CD4-positive, CD25-positive, alpha-beta regulatory T cell (primary cell): ENCODE measurements at places on chromosomes 5 and 9.
A peak's percentile ranks its signal among the peaks of the same experiment; 100 is the strongest.

DNA sequence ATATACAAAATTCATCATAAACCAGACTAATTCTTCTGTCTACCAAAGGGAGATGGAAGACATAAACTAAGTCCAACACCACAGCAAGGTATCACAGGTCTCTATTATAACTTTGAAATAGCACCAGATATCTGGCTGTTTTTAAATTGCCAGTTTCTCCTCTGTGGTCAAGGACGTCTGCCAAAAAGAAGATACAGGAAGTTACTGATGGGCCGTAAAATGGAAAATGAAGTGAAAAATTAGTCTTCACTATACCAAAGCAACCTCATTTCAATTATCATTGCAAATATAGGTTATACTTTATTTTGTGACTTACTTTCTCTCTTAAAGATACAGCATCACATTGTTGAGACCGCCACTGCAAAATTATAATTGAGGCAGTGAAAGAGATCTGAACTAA, 225.5 kb downstream of the NDUFS4 start:
- DNase-seq: no peak

DNA sequence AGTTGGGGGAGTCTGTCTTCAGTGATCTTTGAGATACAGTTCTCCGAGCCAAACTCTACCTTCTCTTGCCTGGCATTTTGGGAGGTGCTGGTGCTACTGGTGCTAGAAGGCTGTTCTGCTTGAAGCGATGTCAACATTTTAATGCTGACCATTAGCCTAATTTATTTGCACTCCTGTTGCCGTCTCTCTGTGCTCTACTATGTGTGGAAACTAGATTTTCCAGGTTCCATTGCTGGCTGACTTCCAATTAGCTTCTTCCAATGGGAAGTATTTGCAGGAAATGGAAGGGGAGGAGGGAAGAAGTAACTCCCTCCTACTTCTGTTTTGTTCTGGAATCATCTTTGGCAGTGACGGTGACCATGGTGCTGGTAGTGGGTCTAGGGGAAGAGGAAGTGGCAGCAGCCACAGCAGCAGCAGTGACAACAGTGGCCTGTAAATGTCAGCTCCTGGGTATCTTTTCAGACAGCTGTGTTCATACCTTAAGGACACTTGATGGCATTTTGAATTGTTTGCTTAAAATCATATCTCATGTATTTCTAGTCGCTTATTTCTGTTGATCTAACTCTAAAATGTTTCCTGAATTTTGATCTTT, 7.9 kb downstream of the TXNDC8 start:
- no peak for DNase-seq

- DNase-seq: no peak
Observed at GRCh38 chr9:97389249-97389648, 22.6 kb upstream of the TDRD7 start.

DNA sequence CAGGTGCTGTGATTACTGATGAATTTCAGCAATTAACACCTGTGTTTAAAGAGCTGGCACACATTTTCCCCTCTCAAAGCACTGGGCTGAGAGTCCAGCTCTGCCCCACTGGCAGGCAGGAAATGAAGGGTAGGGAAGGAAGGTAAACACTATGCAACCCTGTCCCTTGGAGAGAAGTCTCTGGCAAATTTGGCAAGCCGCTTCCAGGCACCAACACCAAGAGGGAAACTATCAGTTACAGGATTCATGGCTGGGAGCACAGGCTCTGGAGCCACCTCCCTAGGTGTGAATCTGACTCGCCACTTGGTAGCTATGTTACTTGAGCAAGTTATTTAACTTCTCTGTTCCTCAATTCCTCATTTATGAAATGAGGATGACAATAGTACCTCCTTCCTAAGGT, 3.3 kb downstream of the ANKS6 start:
- no peak for DNase-seq

DNA sequence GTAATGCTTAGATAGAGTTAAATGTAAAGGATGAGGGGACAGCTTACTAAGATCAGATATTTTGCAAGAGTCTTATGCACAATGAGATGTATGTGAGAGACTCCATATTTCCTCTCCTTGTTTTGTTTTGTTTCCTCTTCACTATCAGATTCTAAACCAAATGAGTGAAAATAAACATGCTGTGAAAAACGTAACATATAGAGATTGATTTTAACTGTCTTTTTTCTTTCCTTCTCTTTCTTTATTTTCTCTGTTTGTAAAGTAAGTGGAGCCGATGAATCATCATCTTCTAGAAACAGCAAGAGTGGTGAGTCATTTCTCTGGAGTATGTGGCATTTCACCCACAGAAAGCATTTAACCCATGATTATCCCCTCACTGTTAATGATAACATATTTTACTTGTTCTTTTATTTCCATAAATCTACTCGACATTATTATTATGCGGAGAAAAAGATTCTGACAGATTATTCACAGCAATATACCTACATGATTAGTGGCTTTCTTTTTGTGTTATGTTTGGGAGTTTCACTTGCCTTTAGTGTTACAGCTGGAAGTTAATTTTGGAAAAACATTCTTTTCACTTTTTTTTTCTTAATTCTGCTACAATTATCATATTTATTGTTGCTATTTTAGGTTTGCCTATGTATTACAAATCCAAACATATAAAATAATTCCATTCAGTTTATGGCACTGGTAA, 2.1 kb upstream of the ANXA1 start:
- peak; percentile 48 for DNase-seq

- no peak for DNase-seq
Observed at GRCh38 chr5:106321242-106321641, 1349.5 kb downstream of the EFNA5 start.

DNA sequence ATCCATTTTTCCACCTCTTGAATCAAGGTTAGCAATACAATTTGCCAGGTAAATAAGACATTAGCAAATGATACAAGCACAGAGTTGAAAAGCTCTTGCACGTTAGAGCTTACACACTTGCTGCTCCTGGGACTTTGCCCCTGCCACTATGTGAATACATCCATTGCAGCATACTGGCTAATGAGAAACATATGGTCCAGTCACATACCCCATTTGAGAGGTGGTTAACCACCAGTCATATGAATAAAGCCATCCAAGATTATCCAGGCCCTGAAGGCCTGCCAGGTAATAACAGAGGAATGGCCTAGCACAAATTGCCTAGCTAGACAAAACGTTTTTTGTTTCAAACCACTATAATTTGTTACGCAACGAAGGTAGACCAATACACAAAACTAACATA, 45.8 kb upstream of the FTMT start:
- no peak for DNase-seq

- DNase-seq: no peak
Observed at GRCh38 chr9:2024888-2025782, 10.0 kb downstream of the SMARCA2 start.

GRCh38 chr5:176697267-176697933, 50.1 kb downstream of the TSPAN17 start:
- DNase-seq: no peak

DNA sequence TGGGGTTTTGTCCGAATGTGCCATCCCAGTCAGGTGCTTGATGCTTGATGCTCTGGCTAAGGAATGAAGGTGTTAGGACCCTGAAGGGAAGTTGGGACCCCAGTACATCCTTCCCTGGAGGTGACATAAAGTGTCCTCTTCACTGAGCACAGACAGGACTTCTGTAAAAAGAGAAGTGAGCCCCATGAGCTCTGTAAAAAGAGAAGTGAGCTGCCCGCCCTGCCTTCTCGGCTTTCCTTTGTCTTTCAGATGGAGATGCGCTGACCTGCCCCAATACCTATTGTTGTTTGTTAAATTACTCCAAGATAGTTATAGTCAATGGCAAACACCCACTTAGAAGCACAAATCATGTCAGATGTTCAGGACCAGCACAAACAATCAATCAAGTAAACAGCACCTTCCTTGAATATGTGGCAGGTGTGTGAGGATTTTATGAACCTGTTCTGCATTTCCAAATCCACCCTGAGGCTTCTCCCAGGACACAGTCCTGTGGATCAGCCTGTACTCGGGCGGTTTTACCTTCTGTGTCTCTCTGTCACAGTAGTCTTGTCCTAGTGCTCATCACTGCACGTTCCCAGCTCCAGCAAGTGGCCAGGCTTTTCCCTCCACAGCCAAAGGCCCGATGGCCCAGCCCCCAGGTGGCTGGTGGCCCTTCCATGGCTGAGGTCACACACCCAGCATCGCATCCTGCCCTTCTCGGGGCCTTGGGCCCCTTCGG, 191.4 kb downstream of the MTRR start:
- no peak for DNase-seq

DNA sequence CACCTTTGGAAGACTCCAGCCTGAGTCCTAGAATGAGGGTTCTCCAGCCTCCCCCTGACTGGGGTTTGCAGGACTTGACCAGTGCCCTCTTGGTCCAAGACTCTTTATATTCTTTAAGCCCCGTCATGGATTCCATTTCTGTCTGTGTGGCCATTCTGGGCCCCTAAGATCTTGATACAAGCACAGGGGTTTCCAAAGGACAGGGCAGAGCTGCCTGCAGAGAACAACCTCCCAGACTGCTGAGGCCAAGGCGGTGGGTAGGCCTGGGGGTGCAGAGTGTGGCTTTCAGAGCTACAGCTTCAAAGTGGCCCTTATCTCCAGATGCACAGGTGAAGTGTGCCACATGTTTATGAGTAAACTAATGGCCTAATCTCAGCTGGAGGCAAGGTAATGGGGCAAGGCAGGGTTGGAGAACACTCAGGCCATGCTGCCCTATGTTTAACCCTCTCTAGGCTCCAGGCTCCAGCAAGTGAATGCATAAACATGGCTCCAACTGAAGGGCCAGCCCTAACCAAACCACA, 32.1 kb downstream of the FOXI1 start:
- DNase-seq: no peak

GRCh38 chr5:76174101-76174500, 90.9 kb downstream of the SV2C start:
- DNase-seq: no peak

DNA sequence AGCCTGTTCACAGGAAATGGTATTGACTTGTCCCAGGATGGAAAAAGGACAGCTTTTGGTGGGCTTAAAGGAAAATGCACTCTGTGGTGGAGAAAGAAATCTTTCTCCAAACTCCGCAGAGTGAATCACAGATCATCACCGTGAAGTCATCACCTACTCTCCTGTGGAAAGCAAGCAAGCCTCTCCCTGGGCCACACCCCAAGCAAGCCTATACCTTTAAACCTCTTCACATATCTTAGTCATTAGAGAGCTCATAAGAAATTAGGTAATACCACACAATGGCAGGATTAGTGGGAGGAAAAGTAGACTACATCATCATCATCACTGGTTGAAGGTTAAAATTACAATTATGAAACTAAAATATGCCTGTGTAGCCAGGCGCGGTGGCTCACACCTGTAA, 23.2 kb downstream of the TLE1 start:
- DNase-seq: no peak

DNA sequence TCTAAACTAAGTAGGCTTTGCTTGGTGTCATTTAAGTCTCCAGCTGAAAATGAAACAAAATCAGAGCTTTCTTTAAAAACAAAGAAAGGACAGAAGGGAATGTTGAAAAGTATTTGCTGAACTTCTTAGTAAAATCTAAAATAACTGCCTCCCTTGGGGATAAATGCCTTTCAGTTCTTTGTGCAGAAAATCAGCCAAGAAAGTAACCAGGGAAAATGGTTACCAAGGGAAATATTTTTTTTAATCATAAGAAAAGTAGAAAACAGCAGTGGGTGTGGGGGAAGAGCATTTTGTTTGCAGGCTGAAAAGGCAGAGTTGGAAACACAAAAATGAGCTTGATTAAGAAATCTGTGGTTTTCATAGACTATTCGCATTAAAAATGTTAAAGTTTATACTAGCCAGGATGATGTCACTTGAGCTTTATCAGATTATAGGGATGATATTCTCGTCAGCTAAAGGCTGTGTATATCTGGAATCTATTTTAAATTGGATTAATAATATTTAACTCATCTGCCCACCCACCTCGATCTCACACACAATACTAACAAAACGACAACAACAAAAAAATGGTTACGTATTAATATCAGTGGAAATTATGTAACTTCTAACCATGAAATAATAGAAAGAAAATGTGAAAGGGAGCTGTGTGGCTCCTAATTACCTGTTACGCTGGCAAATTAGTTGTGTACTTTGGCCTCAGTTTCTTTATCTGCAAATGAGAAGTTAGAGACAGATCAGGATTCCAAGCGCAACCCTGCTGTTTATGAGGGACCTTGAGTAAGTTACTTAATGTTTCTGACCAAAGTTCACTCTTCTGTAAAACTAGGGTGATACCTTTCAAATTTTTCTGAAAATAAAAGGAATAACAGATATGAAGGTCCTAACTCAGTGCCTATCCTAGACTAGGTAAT, at the start of gene ECM2:
ECM2 (minus strand) TSS at position 51 of the 911 bp plus-strand sequence. CDS start 13,124 bp downstream, outside the sequence.
- no peak for DNase-seq

GRCh38 chr9:121985792-121986494, 107.2 kb downstream of the TTLL11 start:
- DNase-seq: no peak
